ENCODE measurements at places on chromosomes 12 and 14.

- DNase-seq, result no peak
Measured at GRCh38 chr14:76965232-76965631, 63.3 kb downstream of the IRF2BPL start.

- no peak for DNase-seq
Measured at GRCh38 chr12:128825835-128826234, 2.1 kb upstream of the SLC15A4 start.

DNA sequence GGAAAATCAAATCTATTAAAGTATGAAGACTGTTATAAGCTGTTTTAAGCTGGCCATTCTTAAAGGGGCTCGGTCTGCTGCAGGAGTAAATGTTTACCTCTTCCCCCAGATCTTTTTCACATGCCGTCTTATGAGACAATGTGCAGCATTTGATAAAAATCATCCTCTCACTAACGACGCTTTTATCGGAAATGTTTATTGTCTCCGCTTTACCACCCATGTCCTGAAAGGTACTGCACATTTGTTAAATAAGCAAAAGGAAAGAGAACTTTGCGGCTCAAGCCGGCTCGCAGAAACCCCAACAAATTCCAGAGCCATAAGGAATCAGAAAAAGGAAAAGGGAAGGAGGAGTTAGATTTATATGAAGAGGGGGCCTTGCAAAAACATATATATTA lies 137.8 kb downstream of the HMGA2 start:
- no peak for DNase-seq

DNA sequence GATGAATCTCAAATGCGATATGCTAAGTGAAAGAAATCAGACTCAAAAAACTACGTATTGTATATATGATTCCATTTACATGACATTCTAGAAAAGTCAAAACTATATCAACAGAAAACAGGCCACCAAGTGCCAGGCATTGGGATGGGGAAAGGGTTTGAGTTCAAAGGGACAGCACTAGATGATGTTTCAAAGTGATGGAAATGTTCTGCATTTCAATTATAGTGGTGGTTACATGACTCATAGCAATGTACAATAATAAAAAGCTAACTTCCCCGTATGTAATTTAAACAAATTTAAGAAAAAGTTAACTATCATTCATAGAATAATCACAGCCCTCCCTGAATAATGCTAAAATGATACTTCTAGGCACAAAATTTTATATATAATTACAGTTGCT lies 13.5 kb downstream of the HECTD1 start:
- no peak for DNase-seq

DNA sequence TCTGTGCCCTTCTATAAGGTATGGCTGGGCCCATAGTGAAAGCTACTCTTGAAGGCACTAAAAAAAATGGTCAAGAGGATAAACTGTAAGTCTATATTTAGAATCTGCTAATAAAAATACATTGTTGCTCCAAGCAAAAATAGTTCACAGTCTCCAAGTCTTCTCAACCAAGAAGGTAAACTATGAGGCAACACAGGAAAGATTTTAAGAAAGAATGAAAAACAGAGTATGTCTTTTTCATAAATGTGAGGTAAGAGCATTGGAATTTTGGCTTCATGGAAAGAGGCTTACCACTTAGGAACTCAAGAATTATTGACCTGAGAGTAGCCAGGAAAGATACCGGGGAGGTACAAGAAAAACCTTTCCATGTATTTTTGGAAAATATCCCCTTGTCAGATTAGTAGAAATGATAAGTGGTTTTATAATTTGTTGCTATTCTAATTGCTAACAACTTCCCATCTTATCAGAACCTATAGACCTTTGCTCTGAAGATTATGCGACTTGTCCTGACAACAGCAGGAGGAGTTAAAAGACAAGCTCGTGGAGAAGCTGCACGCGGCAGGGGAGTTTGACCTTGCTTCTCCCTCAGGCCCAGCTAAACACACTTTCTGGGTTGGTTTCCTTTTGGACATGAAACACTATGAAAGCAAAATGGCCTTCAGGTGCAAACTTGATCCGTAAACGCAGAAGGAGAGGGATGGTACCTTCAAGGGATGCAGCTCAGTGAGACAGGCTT lies 238.1 kb downstream of the FOXN3 start:
- no peak for DNase-seq

- DNase-seq, result no peak
Measured at GRCh38 chr12:9198012-9198411, 10.2 kb downstream of the PZP start.

GRCh38 chr12:70365648-70366518 lies at the start of gene KCNMB4:
Gene KCNMB4, plus strand, starts transcription at chr12:70366290. Its CDS starts 445 bp downstream, at chr12:70366735.
- DNase-seq, result peak; percentile 82
